ENCODE measurements at places on chromosomes 5 and 9. TPM values are rescaled to one million over a fixed set of nuclear protein-coding genes. Genes with fewer than 3 reads are reported as not detected.

PLCXD3 gene
- total RNA-seq: not detected

RPP25L gene
- total RNA-seq: 61.7 TPM

PCDHA12 gene
- total RNA-seq: under 0.01 TPM

SLC1A1 gene
- total RNA-seq: not detected

MARCOL gene
- total RNA-seq: not detected

TSTD2 gene
- total RNA-seq: 15.1 TPM

PITX1 gene
- under 0.01 TPM for total RNA-seq

ADAMTS19 gene
- not detected for total RNA-seq

TSSK1B gene
- total RNA-seq: not detected

LMAN2 gene
- total RNA-seq: 423 TPM

CDC25C gene
- 0.81 TPM for total RNA-seq

IFNA13 gene
- total RNA-seq: not detected

PTGS1 gene
- total RNA-seq: 49.8 TPM

ANKRD31 gene
- total RNA-seq: under 0.01 TPM

CCNO gene
- total RNA-seq: under 0.01 TPM

UGT3A1 gene
- under 0.01 TPM for total RNA-seq

SLC6A3 gene
- total RNA-seq: not detected

SOX30 gene
- total RNA-seq: under 0.01 TPM

LCNL1 gene
- not detected for total RNA-seq

CCNI2 gene
- 0.27 TPM for total RNA-seq

SLC6A19 gene
- under 0.01 TPM for total RNA-seq

POU5F2 gene
- total RNA-seq: 1.6 TPM

CXCL14 gene
- under 0.01 TPM for total RNA-seq

CDKN2A gene
- 0.27 TPM for total RNA-seq

OR1Q1 gene
- under 0.01 TPM for total RNA-seq

PLK2 gene
- total RNA-seq: 44.2 TPM

PDLIM4 gene
- total RNA-seq: 1.6 TPM

SPINK5 gene
- total RNA-seq: not detected

TMEM232 gene
- 1.9 TPM for total RNA-seq

PCDHB3 gene
- under 0.01 TPM for total RNA-seq

Measured in hematopoietic multipotent progenitor cell (in vitro differentiated cells).